ENCODE measurements at places on chromosomes 7 and 10. TPM values are rescaled to one million over a fixed set of nuclear protein-coding genes. Genes with fewer than 3 reads are reported as not detected.
A peak's percentile ranks its signal among the peaks of the same experiment; 100 is the strongest.

GRCh38 chr10:124180947-124181549 is 87.7 kb upstream of the CHST15 start:
- no peak for DNase-seq

TEX47 gene
- total RNA-seq: not detected

FGFR2 gene
- total RNA-seq: 0.18 TPM

NUPR2 gene
- not detected for total RNA-seq

DNA sequence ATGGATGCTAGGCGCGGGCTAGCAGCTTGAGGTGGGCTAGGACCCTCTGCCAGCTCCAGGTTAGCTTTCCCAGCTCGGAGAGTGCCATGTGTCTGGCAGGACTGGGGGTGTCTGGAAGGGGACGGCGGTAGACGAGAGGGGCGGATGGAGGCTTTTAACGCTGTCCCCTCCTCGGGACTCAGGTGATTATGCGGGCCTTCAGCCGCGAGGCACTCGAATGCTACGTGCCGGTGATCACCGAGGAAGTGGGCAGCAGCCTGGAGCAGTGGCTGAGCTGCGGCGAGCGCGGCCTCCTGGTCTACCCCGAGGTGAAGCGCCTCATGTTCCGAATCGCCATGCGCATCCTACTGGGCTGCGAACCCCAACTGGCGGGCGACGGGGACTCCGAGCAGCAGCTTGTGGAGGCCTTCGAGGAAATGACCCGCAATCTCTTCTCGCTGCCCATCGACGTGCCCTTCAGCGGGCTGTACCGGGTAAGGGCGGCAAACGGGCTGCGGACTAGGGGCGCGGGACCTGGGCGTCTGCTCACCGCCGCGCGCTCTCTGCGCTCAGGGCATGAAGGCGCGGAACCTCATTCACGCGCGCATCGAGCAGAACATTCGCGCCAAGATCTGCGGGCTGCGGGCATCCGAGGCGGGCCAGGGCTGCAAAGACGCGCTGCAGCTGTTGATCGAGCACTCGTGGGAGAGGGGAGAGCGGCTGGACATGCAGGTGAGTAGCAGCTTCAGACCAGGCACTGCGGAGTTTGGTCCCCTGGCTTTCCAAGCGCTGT is 1.1 kb downstream of the CYP26A1 start:
- DNase-seq: no peak

MAT1A gene
- total RNA-seq: 0.42 TPM

ARHGEF35 gene
- 0.22 TPM for total RNA-seq

- no peak for DNase-seq
Observed at GRCh38 chr10:93806903-93807302, 49.2 kb downstream of the LGI1 start.

DNA sequence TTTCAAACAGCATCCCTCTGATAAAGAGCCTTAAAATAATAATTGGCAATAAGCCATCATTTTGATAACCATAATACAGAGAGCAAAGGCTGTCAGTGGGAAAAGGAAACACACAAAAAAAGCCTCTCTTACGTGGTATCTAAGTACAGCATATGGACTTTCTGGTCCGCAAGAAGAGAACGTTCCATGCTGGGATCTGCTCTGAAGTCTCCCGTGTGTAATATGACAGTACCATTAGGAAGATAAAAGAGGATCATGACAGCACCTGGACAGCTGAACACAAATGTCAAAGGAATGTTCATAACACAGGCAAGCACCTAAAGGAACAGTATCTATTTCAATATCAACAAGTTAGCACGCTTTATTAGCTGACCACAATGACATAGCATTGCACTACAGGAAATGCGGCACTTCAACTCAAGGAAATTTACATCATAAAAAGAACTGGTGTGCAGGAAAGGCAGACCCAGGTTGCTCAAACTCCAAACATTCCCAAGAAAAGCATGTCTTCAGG is 9.9 kb downstream of the DCLRE1A start:
- DNase-seq: peak; percentile 13

DMBT1 gene
- 0.07 TPM for total RNA-seq

GRCh38 chr7:53504914-53505313 is 469.5 kb downstream of the POM121L12 start:
- no peak for DNase-seq

- no peak for DNase-seq
Observed at GRCh38 chr10:98340261-98340939, 72.4 kb upstream of the LOXL4 start.

DNA sequence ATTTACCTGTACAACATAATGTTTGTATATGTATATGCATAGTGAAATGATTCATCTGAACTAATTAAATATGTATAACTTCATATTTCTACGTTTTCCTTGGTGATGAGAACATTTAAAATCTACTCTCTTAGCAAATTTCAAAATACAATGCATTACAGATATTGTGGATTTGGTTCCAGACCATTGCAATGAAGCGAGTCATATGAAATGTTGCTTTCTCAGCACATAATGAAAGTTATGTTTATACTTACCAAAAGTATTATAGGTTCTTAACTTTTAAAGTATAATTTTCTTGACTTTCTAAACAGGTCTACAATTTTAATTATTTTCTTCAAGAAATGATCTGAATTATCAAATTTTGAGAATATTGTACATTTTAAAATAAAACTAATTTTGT is 189.2 kb downstream of the CSTF2T start:
- DNase-seq: no peak

DNA sequence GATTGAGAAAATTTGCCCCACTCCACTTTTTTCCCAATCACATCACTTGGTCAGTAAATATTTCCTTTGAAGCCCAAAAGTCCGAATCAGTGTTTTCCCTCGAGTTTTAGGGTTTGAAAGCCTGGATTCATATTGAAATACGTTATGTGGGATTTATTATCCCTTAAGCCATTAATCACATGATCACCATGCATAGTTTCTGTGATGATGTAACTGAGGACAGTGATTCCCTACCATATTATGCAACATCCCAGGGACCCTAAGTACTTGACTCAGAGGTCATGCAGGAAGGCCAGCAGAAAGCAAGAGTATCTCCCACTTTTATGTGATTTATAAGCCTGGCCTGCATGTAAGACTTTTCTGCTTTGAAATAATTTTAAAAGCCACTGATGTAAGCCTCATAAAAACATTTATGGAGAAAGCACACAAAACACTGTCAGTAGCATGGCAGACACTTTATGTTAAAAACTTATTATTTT is 630.6 kb upstream of the ZWINT start:
- DNase-seq: no peak

DNA sequence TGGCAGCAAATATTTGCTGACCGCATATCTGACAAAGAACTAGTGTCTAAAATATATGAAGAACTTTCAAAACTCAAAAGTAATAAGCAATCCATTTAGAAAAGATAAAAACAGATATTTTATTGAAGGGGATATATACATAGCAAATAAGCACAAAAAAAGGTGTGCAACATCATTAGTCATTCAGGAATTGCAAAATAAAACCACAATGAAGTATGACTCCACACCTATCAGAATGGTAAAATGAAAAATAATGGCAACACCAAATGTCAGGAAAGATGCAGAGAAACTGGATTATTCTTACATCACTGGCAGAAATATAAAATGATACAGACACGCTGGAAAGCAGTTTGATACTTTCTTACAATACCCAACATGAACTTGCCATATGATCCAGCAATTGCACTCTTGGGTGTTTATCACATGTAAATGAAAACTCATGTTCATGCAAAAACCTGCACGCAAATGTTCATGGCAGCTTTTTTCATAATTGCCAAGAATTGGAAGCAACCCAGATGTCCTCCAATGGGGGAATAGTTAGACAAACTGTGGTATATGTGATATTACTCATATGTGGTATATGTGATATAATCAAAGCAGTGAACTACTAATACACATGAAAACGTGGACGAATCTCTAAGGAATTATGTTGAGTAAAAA is 645.5 kb downstream of the GRID1 start:
- DNase-seq: no peak

SCIN gene
- 9.7 TPM for total RNA-seq

- DNase-seq: no peak
Observed at GRCh38 chr10:95474228-95475002, 86.8 kb downstream of the SORBS1 start.

DNA sequence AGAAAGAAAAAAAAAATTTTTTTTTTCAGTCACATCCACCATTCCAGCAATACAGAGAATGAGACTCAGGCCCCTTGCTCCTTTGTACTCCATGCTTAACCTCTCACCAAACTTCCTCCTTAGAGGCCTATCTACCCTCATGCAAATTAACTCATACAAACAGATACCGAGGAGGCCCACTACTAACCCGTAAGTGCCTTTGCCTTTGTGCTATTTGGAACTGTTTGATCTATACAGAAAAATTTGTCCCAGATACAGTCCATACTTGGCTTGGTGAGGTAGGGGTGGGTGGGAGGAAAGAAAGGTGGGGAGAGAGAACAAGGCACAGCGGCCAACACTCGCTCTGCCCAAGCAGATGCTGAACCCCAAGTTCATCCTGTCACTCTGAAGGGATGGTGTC is 87.8 kb upstream of the DUSP5 start:
- DNase-seq: no peak

GRCh38 chr10:84244651-84245270 is at the start of gene RGR:
TSS of gene RGR (plus strand) at chr10:84245053. CDS start at chr10:84245091, 38 bp downstream.
- DNase-seq: no peak

DNA sequence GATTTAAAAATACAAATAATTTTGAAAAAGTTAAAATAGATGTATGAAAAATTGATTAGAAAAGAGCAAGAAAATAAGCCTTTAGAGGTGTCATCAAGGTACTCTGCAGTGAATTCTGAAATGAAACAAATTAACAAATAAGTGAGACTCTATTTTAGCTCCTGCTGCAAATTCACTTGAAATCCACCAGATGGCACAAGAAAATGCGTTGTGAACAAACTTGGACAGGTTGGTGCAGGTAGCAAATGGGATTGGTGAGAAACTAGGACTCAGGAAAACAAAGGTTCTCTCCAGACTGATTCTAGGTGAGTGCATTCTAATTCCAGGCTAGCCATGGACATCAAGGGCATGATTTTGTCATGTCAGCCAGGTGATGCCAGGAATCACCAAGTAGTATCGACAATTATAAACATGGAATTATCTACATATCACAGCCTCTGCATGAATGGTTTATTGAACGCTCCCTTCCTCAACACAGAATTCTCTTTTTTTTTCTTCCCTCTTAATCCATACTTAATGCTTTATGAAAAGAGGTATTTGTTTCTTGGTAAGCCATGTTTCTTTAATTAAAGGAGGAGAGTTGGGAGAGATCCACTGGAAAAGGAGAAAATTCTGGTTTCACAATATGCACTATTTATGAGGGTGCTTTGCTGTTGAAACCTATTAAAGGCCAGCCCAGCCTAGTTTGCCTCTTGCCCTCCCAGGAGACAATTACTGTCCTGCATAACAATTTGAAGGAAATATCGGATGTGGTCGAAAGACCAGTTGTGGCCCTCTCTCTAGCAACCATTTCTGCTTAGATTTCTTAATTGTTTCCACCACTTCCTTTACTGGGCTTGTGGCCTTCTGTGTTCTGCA is 118.1 kb downstream of the ZNF365 start:
- no peak for DNase-seq

DNA sequence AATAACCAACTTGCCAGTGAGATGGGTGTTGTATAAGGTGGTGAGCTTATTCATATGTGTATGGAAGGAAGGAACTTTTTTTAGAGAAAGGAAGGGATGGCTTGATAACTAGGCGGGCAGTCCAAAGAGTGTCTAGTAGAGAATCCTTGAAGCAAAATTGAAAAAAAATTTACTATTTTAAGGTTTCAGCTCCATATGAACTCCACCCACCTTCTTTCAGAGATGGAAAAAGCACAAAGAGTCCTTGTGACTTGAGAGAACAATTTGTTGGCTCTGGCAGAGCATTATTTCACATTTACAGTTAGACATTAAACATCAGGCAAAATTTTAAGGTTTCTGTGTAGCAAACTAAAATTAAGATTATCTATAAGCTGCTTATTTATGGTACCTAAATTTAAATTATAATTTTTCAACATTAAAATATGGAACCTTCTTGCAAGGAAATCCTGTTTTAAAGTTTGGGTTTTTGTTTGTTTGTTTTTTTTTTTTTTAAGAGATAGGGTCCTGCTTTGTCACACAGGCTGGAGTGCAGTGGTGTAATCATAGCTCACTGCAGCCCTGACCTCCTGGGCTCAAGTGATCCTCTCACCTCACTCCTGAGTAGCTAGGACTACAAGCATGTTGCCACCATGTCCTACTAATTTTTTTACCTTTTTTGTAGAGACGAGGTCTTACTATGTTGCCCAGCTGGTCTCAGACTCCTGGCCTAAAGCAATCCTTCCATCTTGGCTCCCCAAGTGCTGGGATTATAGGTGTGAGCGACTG is 12.2 kb downstream of the PTPN12 start:
- no peak for DNase-seq

GRCh38 chr7:44761207-44762161 is 12.8 kb downstream of the ZMIZ2 start:
- peak; percentile 94 for DNase-seq

HABP2 gene
- 0.07 TPM for total RNA-seq

- DNase-seq: no peak
Observed at GRCh38 chr7:82339958-82340357, 103.6 kb downstream of the CACNA2D1 start.

DNA sequence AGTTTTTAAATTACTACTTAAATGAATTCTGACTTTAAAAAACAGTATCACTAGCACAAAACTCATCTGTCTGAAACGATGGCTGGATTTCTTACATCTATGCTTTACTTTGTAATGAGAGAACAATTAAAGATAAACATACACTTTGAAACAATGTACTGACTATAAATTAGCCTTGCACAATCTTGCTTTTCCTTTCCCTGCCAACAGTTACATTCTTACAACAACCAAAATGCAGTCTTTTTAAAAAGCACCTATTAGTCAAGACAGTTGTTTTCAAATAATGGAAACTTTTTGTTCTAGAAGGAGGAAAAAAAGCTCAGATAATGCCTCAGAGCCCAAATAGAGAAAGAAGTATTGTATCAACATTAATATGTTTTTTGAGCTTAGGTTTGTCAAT is 153.3 kb downstream of the ELMO1 start:
- DNase-seq: no peak

DNA sequence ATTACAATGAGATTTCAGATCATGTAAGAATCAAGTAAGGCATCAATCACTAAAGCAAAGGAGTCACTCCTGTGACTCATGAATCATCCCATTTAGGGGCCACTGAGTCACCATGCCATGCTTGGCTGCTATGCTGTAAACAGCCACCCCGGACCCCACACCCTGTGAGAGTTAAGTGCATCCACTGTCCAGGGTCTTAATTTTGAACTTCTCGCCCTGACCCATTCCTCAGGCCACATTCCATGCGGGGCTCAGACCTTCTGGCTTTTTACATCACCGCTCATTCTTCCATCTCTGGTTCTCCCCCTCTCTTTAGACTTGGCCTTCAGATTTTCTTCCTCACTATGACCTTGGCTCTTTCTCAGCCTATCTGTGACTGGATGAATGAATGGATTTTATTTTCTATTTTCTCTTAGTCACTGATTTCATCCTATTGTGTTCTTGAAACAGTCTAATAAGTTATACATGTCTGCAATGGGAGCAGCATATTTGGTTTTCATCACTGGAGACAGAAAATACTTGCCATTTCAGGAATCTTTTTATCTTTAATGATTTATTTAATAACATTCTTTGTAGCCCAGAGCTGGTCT is 239.6 kb downstream of the SKIDA1 start:
- DNase-seq: no peak
